Activated CD4-positive, alpha-beta T cell treated with anti-CD3 and anti-CD28 coated beads for 4 hours (primary cell): ENCODE measurements at places on chromosomes 1 and 21.

GRCh38 chr1:26078286-26079177 is 11.1 kb upstream of the TRIM63 start:
- no peak for DNase-seq

DNA sequence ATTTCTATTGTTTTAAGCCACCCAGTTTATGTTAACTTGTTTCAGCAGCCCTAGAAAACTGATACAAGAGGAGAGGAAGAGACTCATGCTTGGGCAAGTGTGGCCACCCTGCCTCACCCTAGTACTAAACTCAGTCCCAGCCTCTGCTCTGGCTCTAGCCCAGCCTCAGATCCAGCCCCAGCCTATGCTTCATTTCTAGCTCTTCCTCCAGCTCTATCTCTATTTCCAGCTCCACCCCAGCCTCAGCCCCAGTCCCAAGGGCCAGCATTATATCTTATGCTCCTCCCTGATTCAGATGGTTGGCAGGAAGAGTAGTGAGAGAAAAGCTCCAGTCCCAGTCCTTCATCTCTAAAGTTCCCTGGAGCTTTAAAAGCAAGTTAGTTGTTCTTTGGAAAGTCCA is 535.5 kb downstream of the PTPRC start:
- DNase-seq = no peak

DNA sequence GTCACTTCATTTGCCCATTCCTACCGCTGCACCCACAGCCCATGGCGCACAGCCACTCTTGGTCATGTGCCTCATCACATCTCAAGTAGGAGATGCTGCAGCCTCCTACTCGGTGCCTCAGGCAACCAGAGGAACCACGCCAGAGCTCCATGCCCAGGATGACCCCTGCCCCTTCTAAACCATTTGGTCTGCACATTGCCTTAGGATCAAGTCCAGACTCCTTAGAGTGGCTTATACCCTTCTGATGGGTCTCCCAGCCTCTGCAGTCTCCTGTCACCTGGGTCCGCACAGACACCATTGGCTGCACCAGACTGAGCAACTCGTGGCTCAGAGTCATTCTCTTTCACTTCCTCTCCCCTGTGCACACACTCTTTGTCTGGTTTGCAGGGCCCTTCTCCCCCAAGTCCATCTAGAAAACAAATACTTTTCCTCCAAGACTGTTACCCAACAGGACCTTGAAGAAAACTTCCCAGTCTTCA is 2.2 kb upstream of the ADORA3 start:
- DNase-seq = no peak

DNA sequence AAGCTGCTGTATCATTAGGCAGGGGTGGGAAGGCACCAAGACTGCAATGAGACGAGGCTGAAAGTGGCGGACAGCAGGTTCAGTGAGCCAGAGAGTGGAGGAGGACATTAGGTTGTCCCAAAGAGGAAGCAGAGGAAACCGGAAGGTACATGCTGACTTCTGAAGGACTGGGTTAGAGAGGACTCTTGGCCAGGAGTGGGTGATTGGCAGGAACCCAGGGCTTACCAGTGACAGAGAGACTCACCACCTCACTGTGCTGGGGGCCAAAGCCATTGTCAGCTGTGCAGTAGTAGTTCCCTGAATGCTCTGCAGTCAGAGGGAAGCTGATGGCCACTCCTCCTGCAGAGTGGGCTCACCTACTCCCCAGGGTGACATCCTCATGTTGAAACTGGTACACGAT is 41.9 kb upstream of the FCRL4 start:
- no peak for DNase-seq

DNA sequence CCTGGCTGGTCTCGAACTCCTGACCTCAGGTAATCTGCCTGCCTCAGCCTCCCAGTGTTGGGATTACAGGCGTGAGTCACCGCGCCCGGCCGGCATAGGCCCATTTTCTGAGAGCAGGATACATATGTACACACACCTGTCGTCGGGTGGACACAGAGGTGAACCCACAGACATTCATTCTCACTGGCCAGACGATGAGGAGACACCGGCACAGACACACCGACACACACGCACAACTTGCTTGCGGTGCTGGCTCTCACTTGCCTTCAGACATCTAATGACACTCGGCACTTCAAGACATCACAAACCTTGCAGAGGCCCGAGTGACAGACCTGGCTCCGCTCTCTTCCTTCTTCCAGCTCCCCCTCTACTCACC is 579 bp downstream of the PTCH2 start:
- DNase-seq = no peak

DNA sequence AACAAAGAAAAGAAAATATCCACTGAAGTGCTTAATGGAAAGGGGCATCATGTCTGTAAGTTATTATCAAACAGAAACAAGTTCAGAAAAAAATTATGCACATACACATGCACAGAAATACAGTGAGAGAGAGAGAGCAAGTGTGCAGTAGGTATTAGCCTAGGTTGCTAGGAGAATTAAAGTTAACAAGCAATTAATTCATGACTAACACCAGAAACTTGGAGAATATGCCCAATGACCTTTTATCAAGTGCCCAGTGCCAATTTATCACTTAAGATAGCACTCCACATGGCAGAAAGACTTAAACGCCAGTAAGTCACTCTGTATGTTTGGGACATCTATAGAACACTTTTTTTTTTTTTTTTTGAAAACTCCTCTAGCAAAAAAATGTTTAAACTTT is 56.2 kb upstream of the SLC16A1 start:
- DNase-seq = no peak

- DNase-seq = no peak
These were observed 21.2 kb downstream of the TNNT2 start for GRCh38 chr1:201356236-201356635.

GRCh38 chr1:31183927-31184554 is 55.6 kb downstream of the NKAIN1 start:
- peak; percentile 22 for DNase-seq

DNA sequence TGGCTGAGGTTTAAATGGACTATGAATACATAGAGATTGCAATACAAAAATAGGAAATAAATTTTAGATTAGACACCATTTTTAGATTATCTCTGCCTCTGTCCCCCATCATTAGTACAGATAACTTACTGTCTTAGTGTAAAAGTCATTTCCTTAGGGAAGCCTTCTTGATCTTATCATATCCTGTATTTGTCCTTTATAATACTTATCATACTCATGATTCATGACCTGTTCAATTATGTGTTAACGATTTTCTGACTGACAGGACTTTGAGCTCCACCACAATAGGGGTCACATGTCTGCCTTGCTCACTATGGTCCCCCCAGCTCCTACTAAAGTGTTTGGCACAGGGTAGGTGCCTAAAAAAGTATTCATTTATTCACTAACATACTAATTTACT is 14.6 kb downstream of the TEX38 start:
- no peak for DNase-seq

DNA sequence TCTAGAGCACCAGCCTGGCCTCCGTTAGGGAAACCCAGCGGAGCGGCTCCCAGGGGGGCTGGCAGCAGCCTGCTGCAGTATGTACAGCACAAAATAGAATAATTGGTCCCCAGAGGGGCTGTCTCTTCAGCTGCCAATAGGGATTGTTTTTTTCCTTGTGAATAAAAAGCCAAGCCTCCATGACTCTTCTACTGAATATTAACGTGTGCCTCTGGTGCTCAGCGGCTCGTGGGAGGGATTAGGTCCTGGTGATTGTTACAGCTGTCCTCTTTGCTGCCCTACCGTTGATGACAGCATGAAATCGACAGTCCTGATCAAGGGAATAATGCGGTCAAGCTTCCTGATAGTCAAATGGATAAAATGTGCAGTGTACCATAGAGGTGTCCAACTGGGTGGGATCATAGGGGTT is 190.7 kb upstream of the RUNX1 start:
- no peak for DNase-seq

GRCh38 chr1:184188037-184188436 is 136.5 kb downstream of the TSEN15 start:
- DNase-seq = no peak

- DNase-seq = no peak
These were observed 527.7 kb downstream of the LTN1 start for GRCh38 chr21:28464988-28465387.

GRCh38 chr1:101033017-101033416 is 7.4 kb upstream of the DPH5 start:
- DNase-seq = no peak

DNA sequence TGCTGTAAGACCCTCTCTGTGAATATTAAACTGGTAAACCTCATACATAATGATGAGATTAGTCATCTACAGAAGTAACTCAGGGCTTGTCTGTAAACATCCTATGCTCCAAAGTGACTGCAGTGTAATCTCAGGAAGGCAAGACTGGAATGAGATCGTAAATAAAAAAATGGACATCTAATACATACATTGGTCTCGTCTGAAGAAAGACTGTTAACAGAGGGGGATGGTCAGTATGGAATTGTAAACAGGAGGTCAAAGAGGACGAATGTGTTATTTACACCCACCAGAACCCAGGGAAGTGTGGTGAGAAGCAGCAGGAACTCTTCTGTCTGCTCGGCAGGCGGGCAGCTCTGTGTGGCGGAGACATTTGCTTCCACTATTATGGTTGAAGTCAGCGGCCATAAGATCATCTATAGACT is 51.4 kb downstream of the DISC1 start:
- no peak for DNase-seq

- no peak for DNase-seq
These were observed 61.7 kb upstream of the DNAJC6 start for GRCh38 chr1:65247419-65248359.

GRCh38 chr21:24861471-24861870 is 745.8 kb downstream of the MRPL39 start:
- DNase-seq = no peak

GRCh38 chr1:174839211-174839610 is 160.5 kb upstream of the CACYBP start:
- no peak for DNase-seq

DNA sequence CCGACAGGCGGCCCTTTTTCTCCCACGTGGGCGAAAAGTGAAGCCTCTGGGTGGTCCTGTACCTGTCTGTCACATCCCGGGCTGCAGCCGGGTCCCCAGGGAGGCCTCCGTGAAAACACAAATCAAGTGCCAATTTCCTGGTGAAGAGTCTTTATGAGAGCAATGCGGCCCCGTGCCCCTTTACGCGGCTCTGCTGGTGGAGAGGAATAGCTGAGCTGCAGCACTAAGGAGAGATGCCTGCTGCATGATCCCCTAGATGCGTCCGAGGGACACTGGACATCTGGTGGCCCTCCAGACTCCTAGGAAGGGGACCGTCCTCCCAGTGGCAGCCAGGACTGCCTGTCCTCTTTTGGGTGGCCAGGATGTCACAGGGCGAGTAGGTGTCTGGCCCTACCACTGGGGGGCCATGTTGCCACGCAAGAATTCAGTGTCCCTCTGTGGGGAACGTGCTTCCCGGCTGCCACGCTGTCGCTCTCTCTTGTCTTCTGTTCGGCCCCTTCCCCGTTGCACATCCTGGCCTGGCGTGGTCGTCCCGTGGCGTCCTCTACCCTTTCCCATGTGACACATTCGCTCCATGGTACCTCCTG is 38.7 kb downstream of the COL18A1 start:
- no peak for DNase-seq

DNA sequence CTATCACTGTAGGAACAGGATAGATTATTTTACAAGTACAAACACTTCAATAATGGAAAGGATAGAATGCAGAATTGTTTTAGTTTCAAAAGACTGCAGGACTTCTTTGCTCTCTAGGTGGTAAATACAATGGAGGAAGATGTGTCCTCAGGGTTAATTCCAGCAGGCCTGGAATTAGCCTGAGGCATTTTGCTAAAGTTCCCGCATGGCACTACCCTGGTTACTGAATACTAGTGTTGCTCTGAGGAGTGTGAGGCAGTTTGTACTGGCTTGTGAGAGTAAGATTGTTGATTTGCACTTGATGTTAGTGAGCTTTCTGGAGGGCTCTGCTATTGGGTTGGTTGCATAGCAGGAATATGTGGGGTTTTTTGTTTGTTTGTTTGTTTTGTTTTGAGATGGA is 61.4 kb downstream of the FASLG start:
- DNase-seq = no peak

GRCh38 chr1:200973937-200974657 is 49.4 kb downstream of the KIF21B start:
- DNase-seq = no peak

- DNase-seq = no peak
These were observed 147.5 kb downstream of the ZC3H11B start for GRCh38 chr1:219465212-219466093.

DNA sequence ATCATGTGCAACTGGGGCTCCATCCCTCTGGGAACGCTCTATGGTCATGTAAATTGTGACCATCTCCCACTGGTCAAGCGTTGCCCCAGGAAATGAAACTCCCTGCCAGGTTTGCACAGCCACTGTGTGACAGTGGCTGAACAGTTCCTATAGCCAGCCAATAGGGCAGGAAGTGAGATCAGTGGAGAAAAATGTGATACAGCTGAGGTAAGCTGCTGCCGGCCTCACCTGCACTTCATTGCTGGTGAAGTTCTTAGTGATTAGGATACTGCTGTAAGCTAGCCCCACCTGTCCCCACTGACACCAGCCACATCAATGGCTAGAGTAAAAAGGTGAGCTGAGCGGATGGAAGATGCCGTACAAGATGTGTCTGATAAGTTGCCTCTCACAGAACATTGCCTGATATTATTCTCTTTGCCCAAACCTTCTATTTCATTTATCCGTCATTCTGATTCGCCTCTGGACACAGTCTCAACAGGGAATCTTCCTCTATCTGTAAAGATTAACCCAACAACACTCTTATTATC is 38.4 kb upstream of the CDC42BPA start:
- no peak for DNase-seq

DNA sequence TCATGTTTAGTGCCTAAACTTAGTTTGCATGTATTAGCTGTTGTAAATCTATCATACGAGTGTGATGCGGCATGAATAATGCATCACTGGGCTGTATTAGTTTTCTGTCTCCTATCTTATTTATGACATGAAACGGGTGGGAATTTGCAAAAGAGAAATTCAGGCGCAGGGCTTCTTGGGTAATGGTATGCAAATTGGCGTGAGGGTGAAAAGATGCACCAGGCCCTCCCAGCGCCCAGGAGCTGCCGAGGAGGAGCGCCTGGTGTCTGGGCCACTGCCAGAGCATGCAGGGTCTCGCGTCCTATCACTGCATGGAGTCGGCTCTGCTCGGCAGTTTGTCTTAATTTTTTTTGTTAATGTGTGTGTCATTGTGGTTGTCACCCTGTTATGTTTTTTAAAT is 82.9 kb upstream of the ACTL8 start:
- DNase-seq = no peak

- DNase-seq = no peak
These were observed 121.9 kb downstream of the GRIK3 start for GRCh38 chr1:36912365-36912865.

GRCh38 chr1:33957854-33958253 is 94.0 kb downstream of the HMGB4 start:
- no peak for DNase-seq

GRCh38 chr1:205916541-205916940 is 26.7 kb downstream of the SLC26A9 start:
- DNase-seq = no peak

GRCh38 chr1:204941421-204942338 is 71.0 kb downstream of the NFASC start:
- peak; percentile 22 for DNase-seq

GRCh38 chr1:116411784-116412479 is 38.9 kb downstream of the ATP1A1 start:
- no peak for DNase-seq
